NCI-H1417 treated with DMSO at 0.1 percent for 48 hours (cell line): ENCODE measurements at places on chromosomes 2 and 18.
A peak's percentile ranks its signal among the peaks of the same experiment; 100 is the strongest.

GRCh38 chr18:4888251-4889040, 308.6 kb downstream of the AKAIN1 start:
- DNase-seq: no peak

DNA sequence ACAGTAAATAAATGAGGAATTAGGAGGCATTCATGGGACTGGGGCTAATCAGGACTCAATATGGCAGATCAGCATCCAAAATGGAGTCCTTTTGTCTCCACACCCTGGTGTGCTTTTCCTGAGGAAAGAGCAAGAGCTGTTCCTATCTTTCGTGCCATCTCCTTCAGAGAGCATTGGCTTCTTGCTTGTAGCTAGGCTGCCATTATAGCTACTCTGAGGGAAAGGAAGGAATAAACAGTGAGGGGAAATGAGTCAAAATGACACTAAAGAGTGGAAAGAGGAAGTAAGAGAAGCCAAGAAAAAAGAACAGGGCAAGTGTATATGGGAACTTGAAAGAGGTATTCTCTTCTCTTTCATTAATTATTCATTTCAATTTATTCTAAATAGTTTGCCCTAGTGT, 8.4 kb upstream of the NMI start:
- no peak for DNase-seq

- no peak for DNase-seq
These were observed 177.0 kb downstream of the GCA start for GRCh38 chr2:162520959-162521358.

DNA sequence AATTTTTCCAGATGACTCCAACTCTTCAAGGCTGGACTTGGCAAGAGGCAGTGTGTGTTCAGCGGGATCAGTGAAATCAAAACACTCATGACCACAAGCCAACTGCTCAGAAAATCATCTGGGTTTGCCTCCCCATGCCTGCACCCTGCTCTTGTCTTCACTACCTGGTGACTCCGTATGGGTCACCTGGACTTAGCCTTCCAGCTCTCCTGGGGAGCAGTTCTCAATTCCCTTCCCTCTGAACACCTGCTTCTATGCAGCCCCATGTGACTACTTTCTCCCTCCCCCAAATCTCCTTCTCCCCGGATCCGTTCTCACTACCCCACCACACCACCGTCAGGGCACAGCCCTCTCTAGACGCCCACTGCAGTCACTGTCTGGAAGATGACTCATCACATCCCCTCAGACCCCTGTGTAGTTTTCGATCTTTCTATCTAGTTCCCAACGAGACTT, 130.2 kb upstream of the ID2 start:
- DNase-seq: no peak

GRCh38 chr18:48106976-48107781, 176.7 kb upstream of the SMAD2 start:
- DNase-seq: no peak

- DNase-seq: no peak
These were observed 221.8 kb downstream of the FHOD3 start for GRCh38 chr18:36519358-36519757.

GRCh38 chr2:99442837-99443236, 47.0 kb downstream of the REV1 start:
- DNase-seq: no peak

- no peak for DNase-seq
These were observed 4.0 kb downstream of the CYP26B1 start for GRCh38 chr2:72143441-72144273.

DNA sequence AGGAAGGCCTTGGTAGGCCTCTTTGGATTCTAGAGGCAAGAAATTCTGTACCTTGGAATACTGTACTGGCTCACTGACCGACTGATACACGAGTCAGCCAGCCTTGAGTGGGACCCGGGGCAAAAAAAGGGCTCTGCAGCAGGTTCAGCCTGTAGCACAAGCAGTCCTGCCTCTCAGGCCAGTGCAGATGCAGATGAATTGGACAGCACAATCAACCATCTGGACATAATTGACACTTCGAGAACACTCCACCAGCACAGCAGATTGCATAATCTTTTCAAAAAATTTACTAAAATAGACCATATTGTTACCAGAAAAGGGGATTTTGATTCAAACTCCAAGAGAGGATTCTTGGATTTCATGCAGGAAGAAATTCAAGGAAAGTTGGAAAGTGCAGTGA, 241.6 kb downstream of the RPIA start:
- no peak for DNase-seq

GRCh38 chr2:44679990-44680389, 261.5 kb upstream of the SIX3 start:
- DNase-seq: no peak

- no peak for DNase-seq
These were observed 614 bp upstream of the FKBP1B start for GRCh38 chr2:24048769-24049484.

DNA sequence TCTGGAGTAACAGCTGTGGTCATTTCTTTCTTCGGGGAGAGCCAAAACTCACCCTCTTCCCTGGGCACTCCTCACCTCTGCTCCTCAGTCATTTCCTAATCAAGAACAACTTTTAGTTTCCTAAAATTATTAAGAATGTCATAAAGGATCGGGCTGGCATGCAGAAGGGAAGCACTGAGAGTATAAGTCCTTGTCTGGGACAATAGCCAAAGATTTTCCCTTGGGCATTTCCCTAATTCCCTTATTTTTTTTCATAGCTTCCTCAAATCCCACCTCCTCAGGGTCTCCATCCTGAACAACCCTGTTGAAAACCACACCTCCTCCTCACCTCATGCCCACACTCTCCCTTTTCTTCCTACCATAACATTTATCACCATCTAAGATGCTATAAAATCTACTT, 115.0 kb downstream of the MREG start:
- DNase-seq: no peak

- DNase-seq: no peak
These were observed 299.5 kb downstream of the CCDC102B start for GRCh38 chr18:69097349-69097748.

- no peak for DNase-seq
These were observed 409.8 kb downstream of the ZNF521 start for GRCh38 chr18:24942144-24942543.

- DNase-seq: peak; percentile 3
These were observed 354.6 kb upstream of the SETBP1 start for GRCh38 chr18:44325903-44326635.

DNA sequence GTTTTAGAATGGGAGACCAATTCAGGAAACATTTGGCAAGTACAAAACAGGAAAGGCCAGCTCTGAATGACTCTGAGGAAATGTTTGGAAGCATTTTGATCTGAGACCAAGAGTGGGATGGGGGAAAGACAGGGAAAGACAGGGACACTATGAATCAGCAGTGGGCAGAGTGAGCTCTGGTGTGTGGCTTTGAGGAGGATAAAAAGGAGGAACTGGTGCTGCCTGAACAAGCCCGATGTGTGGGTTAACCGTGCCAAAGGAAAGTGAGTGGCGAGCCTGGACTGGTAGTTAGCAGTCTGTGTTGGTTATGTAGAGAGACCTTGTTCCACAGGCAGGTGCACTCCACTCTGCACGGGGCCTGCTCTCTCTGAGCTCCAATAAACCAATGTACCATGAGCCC, 5.3 kb downstream of the MFSD6 start:
- DNase-seq: no peak

DNA sequence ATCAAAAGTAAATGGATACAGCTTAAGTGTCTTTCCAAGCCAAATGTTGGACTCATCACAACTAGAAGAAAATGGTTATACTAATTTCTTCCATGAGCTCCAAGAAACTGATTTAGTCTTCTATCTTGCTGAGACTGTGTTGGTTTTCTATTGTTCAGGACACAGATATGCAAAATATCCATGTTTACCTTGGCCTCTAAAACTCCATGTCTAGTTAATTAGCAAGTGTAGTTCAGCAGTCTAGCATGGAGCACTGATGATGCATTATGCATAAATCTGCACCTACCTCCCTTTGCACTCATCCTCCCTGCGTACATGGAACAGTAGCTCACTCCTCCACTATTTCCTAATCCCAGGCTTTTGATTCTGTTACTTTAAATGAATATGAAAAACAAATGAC, 731.4 kb upstream of the CHAC2 start:
- no peak for DNase-seq

- DNase-seq: no peak
These were observed 15.9 kb downstream of the FN1 start for GRCh38 chr2:215419769-215420470.

GRCh38 chr2:112629224-112629623, 16.5 kb upstream of the SLC20A1 start:
- DNase-seq: no peak

DNA sequence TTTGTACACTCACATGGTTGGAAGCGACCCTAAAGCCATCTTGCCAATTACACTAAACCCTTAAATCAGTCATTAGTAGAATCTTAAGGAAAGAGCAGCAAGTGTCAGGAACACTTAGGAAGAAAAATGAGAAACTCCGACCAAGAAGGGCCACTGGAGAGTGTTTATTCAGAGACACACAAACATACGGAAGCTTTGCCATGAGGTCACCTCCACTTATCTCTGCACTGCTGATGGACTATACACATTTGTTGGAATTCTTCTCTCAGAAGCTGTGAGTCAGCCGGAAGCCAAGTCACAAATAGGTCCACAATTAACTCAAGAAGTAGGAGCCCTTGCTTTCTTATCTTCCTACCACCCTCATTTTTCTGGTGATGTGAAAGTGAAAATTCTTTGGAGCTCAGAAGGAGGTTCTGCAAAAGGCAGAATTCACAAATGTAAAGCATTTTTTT, 21.6 kb downstream of the BMP10 start:
- no peak for DNase-seq

GRCh38 chr18:25832001-25832604, 258.3 kb downstream of the SS18 start:
- DNase-seq: no peak

DNA sequence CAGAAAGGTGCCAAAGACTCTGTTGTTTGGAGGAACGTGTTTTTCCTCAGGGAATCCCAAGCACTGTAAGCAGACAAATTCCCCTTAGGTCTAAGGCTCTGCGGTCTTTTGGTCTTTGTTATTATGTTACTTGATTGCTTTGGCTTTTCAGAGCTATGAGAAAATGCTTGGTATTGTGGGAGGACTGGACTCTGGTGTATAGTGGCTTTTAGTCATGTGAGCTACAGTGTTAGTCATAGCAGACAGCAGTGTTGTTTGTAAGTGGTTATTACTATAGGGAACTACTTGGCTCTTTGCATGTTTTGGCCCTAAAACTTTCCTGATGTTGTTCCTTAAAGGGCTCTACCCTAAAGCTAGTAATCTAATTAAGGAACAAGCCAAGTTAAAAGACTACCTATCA, 956.2 kb upstream of the LRATD1 start:
- no peak for DNase-seq

DNA sequence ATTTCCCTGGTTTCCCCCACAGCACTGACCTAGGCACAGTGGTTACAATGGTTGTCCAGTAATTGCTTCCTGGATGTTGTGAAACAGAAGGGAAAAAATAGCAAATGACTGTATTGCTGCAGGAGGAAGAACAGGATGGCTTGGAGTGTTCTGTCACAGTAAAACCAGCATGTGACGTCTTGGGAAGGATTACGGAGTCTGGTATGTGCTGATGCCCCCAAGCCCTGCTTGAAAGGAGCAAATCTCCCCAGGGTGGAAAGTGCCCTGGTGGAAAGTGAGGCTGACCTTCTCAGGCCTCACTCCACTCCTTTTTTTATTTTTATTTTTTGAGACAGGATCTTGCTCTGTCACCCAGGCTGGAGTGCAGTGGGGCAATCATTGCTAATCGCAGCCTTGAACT, 7.8 kb downstream of the RAB11FIP5 start:
- DNase-seq: no peak
